ENCODE measurements at places on chromosomes 4 and X.

GRCh38 chr4:105189855-105190650, 43.4 kb downstream of the TET2 start:
- DNase-seq, result no peak

- no peak for DNase-seq
Observed at GRCh38 chrX:9700555-9700954, 65.1 kb downstream of the GPR143 start.

DNA sequence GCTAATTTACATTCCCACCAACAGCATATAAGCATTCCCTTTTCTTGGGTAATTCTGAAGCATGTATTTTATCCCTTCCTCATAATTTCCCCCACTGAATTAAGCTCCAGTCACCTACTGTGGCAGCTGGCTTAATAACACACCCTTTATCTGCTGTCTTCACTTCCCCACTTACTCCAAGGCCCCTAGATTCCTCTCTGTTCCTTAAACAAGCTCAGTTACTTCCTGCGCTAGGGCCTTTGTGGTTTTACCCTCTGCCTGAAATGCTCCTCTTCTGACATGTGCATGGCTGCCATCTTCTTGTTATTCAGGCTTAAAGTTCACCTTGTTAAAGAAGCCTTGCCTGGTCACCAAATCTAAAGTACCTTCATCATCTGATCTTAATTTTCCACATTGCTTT, 47.2 kb upstream of the RPS6KA3 start:
- no peak for DNase-seq

DNA sequence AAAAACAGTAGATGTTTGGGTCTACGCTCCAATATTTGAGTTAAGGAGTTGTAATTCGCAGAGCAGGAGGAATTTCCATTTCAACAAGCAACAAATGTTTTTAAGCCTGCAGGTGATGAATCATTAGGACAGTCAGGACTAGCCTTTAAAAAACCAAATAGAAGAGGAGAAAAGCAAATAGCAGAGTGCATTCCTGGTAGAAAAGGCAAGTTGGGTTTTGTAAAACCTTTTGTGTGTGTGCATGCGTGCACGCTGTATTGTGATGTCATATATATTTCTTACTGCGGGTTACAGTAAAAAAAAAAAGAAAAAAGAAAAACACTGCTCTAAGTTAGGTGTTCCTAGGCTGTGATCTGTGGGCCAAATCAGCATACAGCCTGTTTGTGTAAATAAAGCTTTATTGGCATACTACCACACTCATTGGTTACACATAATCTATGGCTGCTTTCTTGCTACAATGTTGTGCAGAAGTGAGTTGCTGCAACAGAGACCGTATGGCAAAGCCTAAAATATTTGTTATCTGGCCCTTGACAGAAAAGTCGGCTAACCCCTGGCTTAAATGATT, 135.6 kb downstream of the MID1 start:
- DNase-seq, result no peak

GRCh38 chrX:39550795-39551361, 546.9 kb downstream of the BCOR start:
- DNase-seq, result no peak

DNA sequence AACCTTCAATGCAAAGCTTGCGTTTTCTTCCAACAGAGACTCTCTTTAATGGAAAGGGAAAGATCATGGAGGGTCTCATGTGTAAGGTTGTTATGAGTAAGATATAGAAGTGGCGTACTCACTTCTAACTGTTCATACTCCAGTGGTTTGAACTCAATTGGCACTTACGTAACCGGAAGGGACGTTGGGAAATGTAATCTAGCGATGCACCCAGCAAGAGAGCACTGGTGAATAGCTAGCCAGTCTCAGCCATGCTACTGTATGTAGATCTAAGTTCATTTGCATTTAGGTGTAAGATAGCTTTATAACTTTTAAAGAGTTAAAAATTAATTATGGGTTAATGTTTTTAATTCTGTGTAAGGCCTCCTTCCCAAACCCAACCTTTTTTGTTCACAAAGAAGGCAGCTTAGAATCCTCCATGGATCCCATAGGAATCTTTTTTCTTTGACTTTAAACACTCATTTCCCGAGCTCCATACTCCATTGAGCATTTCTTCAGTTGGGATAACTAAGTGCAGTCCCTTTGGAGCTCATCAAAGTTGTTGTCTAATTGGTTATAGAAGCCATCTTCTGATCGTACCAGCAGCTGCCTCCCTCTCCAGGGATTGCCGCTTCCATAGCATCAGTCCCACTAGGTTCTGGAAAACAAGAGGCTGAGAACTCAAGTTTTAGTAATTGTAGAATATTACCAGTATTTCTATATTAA, 191.1 kb downstream of the RAPGEF2 start:
- no peak for DNase-seq

DNA sequence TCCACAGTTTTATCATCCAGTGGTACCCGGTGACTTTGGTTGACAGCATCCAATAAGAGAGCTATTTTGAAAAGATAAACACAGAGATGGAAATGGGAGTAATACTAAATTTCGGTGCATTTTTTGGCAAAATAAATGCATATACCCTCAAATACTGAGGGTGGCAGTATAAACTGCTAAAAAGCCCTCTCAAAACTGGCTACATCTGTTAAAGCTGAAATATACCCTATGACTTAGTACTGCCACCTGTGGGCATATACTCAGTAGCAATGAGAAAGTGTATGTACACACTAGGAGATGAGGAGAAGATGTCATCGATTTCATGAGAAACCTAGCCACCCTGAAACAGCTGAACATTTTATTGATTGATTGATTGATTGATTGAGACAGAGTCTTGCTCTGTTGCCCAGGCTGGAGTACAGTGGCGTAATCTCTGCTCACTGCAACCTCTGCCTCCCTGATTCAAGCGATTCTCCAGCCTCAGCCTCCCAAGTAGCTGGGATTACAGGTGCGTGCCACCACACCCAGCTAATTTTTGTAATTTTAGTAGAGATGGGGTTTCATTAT, 12.2 kb upstream of the TMEM128 start:
- no peak for DNase-seq

GRCh38 chr4:38762560-38762959, 20.2 kb downstream of the TLR10 start:
- no peak for DNase-seq

GRCh38 chr4:128166982-128167381, 105.9 kb downstream of the LARP1B start:
- DNase-seq, result no peak

DNA sequence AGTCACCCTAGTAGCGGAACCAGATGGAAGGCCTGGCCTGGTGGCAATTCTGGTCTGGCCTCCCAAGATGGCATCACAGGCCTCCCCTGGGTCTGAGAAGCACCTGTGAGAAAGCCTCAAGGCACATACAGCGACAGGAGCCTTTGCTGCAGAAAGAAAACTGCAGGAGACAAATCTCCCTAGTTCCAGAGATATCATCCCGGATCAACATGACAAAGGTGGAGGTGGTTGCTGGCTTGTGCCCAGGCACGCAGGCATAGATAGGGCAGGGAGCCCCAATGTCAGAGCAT, 93.6 kb downstream of the BCOR start:
- DNase-seq, result no peak
